Activated T-cell treated with anti-CD3 and anti-CD28 coated beads for 24 hours (primary cell): ENCODE measurements at places on chromosomes 5 and 9.
A peak's percentile ranks its signal among the peaks of the same experiment; 100 is the strongest.

DNA sequence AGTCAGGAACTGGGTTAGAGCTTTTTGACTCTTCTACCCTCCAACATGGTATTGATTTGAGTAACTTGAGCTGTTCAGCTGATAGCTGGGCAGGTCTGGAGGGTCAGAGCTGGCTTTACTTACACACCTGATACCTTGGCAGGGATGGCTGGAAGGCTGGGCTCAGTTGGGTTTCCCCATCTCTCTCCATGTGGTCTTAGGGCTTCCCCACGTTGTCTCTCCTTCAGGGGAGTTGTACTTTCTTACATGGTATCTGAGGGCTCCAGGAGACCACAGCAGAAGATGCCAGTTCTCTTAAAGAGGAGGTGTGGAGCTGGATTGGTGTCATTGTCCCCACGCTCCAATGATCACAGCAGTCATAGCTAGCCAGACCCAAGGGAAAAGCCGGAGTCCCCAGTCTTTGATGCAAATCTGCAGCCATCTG is 25.6 kb downstream of the ISOC1 start:
- no peak for DNase-seq

DNA sequence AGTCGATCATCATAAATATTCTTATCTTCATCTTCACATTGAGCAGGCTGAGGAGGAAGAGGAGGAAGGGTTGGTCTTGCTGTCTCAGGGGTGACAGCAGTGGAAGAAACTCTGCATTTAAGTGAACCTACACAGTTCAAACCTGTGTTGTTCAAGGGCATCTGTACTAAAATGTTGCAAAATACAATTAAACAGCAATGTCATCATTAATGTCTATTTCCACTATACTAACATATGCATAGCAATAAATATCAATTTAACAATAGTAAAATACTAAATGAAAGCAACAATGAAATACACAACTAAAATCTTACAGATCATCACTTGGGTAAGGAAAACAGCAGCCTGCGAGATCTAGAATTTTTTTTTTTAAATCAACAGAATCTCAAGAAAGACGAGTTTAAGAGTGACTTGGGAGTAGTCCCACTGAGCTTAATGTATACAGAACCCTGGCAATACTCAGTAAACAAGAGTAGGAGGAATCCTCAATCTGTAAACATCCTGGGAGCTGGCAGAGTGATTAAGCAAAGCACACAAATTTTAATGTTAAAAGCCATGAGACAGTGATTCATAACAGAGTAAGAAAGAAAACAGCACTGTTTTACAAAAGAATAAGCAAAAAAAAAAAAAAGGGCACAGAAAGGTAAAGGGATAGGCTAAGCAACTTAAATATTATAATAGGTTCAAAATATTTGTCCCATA is 10.0 kb downstream of the HOMER1 start:
- DNase-seq = no peak

DNA sequence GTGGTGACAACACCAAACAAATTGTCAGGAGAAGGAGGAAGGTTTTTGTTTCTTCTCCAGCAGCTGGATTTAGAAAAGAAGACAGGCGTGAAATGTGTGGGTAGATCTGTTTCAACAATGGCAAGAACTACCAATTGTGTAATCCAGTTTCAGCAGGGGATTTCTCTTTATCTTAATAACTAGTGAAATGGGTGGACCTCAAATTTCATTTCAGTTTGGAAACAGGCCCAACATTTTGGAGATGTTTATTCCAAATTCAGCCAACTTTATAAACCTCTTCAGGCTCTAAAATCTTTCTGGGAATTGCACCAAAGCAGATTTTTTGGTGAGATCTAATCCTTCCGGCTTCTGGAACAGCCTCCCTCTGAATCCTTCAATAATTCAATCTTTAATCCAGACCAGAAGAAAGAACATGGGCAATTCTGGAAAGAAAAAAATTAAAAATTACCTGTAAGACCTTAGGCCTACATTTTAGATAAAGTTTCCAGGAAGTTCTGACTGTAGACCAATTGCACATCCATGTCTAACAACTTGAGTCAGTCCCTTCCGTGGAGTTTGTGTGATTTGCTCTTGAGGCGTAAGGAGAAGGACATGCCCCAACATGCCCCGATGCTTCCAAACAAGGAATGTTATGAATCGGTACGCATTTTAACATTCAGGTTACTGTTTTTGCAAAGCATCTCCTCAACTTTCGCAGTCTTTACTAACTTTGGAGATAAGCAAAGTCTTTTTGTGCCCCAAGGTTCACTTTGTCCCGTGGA is 423.6 kb downstream of the IRX1 start:
- no peak for DNase-seq

DNA sequence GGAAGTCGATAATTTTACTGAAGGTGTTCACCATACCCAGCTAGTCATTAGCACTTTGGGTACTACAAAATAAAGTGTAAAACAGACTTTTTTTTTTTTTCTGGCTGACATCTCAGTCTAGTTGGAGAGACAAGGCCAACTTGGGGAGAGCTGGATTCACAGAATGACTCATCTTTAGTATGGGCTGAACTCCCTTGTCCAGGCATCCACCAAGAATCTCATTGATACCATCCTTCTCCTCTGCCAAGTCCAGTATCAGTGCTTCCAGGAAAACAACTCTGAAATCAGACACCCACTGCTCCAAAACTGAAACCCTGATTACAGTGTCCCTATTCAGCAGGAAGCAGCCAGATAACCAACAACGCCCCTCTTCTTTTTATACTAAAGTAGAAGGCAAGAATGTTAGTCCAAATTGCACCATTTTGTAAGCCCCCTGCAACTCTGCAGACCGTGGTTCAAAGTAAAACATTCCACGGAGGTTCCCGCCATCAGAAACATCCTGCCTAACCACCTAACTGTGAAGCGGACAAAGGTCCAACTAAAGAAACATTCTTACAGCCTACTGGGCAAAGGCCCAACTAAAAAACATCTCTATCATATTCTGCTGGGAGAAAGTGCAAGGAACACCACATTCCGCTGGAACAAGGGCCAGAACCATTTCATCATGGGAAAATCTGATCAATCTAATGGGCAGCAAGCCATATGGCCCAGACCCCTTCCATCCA is 728.2 kb downstream of the BRINP1 start:
- no peak for DNase-seq

DNA sequence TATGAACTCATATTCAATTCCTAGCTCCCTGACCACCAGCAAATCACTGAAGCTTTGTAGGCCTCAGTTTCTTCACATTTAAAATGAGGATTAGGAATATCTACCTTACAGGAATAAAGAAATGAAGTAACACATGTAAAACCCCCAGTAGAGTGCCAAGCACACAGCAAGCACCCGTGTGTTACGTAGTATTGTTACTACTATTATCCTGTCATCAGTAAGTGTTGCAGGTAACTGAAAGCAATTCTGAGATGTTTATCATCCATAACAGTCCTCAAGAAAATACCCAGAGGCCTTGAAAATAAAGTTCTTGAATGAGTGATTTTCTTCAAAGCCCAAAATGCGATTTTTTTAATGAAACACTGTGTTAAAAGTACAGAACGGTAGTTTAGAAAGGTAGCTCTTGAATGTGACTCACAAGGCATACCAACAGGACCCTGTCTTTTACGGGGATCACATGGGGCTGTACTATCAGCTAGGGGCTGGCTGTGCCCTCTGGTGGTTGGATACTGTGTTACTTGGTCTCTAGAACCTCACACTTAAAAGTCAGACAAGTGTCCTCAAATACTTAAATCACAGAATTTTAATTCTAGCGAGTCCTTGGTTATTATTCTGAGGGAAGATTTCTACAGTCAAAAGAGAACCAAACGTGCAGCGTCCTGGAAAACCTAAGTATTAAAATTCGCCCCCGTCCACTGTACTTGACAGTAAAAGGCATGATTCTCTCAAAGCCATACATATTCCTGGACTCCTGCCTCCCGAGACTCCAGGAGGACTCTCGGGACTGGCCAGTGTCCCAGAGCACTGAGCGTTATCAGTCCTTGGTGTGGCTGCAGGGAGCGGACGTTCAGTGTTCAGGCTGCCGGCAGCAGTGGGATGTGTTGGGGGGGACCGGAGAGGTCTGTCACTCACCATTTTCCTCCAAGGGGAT is 725 bp downstream of the NDUFB6 start:
- DNase-seq = peak; percentile 72

- DNase-seq = peak; percentile 82
These were observed 76.8 kb downstream of the STK10 start for GRCh38 chr5:172110921-172111851.

DNA sequence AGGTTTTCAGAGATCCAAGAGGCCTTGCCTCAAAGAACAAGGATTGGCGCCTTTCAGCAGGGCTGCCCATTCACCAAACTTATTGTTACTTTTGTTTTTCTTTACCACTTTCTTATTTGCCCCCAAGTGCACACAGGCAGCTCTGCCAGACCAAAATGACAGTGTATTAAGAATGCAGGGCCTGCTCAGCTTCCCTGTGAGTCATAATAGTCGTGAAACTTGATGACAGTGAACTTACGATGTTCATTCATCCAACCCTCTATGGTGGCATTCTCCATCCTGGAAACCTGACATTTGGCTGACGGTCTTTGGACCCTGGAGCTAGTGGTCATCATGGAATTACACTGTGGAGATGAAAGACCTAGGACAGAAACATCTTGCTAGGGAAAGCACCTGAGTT is 44.3 kb downstream of the UBE2QL1 start:
- DNase-seq = no peak

DNA sequence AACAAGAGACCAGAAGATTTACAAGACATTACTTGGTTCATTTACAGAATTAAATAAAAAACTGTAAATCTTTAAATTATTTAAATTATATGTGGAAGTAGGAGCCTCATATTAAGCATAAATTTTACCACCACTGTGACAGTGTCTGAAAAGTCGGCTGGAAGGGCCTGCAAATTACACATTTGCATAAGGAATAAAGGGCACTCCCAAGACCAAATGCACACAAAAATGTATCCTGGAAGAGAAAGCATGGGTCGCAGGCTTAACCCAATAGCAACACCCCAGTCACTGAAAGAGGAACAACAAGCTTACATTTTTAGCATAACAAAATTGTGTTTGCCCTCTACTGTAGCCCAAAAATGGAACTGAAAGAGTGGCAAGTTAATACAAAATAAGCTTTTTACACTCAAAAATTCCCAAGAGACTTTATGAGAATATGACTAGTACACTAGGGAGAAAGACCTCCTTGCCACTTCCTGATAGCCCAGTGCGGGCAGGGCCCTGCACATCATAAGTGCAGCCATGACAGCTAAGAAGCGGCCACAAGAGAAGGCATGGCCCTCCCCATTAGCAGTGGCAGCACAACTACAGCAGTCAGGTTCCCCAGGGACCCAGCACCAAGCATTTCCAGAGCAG is 482.0 kb downstream of the DTWD2 start:
- DNase-seq = no peak

GRCh38 chr5:120767178-120767820 is 303.2 kb downstream of the PRR16 start:
- no peak for DNase-seq

DNA sequence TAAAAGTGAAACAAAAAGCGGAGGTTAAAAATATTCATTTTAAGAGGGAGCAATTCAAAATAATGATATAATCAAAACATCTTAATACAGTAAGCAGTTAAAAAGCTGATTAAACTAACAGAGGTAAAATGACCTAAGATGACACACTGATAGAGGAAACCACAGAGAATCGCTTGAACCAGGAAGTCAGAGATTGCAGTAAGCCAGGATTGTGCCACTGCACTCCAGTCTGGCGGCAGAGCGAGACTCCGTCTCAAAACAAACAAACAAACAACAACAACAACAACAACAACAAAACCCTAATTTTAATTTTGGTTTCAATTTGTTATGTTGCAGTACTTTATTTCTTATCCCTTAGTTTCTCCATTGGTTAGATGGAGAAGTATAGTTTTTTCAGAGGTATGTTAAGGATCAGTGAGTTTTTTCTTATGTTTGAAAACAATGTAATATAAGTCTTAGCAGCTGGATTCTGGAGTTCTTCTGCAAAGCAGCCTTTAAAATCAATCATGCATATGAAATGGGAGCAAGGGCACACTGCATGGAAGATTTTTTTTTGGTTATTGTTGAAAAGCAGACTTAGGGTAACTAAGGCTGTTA is 58.5 kb downstream of the MLANA start:
- no peak for DNase-seq

- DNase-seq = no peak
These were observed 76.2 kb downstream of the IQGAP2 start for GRCh38 chr5:76479281-76479680.

GRCh38 chr5:127400539-127400938 is 109.9 kb downstream of the MEGF10 start:
- no peak for DNase-seq

DNA sequence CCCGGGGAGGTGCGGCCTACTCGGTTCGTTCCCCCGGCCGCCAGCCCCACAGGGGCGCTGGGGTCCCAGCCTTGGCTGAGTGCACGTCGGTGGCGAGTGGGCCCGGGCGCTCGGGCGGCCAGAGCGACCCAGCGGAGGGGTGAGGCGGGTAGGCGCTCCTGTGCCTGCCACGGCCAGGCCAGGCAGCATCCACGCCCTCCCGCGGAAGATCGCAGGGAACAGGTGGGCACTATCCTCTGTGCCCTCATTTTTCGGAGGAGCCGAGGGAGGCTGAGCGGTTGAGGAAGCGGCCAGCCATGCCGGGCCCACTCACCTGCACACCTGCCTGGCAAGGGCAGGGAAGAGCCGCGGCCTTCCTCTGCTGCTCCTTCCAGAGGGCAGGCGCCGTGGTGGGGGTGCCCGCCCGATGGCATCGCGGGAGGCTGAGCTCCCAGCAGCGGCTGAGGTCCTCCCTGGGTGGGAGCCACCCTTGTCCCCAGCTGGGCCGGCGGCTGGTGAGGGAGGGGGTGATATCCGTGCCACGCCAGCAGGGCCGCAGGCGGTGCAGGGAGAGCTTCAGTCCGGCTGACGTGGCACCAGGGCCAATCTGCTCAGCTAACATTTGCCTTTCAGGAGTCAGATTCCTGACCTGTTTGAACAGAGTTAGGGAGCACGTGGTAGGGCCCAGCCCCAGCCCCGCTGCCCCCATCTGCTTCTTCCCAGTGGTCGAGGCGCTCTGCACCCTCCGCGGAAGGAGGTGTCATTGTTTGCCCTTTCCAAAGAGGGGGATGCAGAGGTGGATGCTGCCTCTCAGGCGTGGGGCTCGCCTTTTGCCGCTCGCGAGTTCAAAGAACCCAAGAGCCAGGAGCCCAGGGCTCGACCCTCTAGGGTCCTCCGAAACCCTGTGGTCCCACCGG is 1.6 kb upstream of the SEC16A start:
- no peak for DNase-seq

GRCh38 chr5:18850216-18850615 is 1137.8 kb downstream of the CDH18 start:
- DNase-seq = no peak

- DNase-seq = no peak
These were observed 330.8 kb downstream of the KDM4C start for GRCh38 chr9:7088611-7089010.

DNA sequence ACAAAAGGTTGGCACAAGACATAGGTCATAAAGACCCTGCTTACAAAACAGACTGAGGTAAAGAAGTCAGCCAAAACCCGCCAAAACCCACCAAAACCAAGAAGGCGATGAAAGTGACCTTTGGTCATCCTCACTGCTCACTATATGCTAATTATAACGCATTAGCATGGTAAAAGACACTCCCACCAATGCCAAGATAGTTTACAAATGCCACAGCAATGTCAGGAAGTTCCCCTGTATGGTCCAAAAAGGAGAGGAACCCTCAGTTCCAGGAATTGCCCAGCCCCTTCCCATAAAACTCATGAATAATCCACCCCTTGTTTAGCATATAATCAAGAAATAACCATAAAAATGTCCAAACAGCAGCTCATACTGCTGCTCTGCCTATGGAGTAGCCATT is 27.7 kb downstream of the MLLT3 start:
- DNase-seq = no peak

GRCh38 chr9:130561056-130561455 is 18.3 kb upstream of the FUBP3 start:
- DNase-seq = no peak
